ENCODE measurements at places on chromosomes 13 and 19.

GRCh38 chr13:29006359-29006850 lies 186.3 kb downstream of the MTUS2 start:
- no peak for DNase-seq

GRCh38 chr13:50171590-50172282 lies 156.5 kb downstream of the KCNRG start:
- DNase-seq = no peak

DNA sequence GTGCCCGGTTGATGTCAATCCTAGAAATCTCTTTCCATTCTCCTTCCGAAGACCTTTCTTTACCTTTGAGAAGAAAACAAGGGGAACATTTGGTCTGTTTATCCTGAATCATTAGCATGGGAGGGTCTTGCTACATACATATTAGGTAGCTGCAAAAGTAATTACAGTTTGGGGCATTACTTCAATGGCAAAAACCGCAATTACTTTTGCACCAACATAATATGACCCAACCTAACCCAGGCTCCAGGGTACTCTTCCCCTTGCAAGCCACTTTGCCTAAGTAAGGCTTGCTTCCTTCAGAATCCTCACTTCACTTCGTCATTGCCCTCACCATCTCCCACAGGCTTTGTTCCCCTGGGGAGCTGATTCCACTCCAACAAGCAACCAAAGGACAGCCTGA lies 662.7 kb downstream of the DIAPH3 start:
- no peak for DNase-seq

DNA sequence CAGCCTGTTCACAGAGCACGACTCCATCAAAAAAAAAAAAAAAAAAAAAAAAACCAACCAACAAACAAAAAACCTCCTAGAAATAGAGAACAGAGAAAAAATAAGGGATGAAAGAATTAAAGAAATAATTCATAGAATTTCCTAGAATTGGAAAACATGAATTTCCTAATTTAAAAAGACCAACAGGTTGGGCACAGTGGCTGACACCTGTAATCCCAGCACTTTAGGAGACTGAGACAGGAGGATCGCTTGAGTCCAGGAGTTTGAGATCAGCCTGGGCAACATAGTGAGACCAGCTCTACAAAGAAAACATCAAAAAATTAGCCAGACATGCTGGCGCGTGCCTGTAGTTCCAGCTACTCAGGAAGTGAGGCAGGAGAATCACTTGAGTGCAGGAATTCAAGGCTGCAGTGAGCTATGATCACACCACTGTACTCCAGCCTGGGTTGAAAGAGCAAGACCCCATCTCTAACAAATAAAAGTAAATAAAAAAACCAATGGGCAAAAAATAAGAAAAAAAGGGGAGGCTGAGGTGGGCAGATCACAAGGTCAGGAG lies 6.5 kb downstream of the SPART start:
- no peak for DNase-seq

- DNase-seq = no peak
Observed at GRCh38 chr19:17948931-17949930, 16.4 kb downstream of the CCDC124 start.

GRCh38 chr19:17847538-17848366 lies at the start of gene JAK3:
JAK3 (minus strand) TSS chr19:17847982; CDS start chr19:17844417, 3,565 bp downstream.
- peak; percentile 93 for DNase-seq

GRCh38 chr13:110780422-110780821 lies 66.9 kb downstream of the ING1 start:
- no peak for DNase-seq

DNA sequence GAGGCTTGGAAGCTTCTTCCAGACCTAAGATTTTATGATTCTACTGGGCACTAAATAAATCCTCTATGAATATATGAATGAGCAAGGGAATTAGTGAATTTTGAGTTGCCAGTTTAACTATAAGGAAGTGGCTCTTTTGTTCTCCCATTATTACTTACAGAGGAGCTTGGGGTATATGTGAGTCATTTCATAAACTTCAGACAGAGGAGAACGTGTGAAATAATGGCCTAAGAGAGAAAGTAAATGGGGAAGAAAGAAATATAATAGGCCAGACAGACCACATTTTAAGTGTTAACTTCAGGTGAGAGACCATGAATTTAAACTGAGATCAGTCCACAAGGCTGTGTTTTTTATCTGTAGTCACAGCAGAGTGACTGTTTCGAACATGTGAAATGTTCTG lies 570.9 kb downstream of the GPC6 start:
- DNase-seq = no peak

Measured in hematopoietic multipotent progenitor cell (in vitro differentiated cells).